Omental fat pad (tissue), 4 donors: ENCODE measurements at places on chromosomes 11 and 22.

GRCh38 chr11:10494636-10495463, 39.8 kb downstream of the AMPD3 start:
- DNase-seq, result no peak

DNA sequence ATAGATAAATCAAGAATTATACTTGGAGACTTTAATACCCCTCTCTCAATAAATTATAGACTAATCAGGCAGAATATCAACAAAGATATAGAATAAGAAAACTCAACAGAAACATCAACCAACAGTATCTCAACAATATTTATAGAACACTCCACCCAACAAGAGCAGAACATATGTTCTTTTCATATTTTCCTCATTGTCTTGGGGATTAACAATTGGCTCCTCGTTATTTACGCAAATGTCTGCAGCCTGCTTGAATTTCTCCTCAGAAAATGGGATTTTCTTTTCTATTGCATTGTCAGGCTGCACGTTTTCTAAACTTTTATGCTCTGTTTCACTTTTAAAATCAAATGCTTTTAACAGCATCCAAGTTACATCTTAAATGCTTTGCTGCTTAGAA, 37.0 kb upstream of the FBLN1 start:
- DNase-seq, result no peak

GRCh38 chr11:31800398-31801265, 10.5 kb downstream of the PAX6 start:
- no peak for DNase-seq

GRCh38 chr11:130909650-130910049, 6.6 kb downstream of the SNX19 start:
- DNase-seq, result no peak

- no peak for DNase-seq
Measured at GRCh38 chr11:129365816-129366215, 9.8 kb upstream of the BARX2 start.

- DNase-seq, result no peak
Measured at GRCh38 chr11:122424636-122425035, 230.9 kb upstream of the UBASH3B start.

- DNase-seq, result no peak
Measured at GRCh38 chr11:79287952-79288351, 152.9 kb downstream of the TENM4 start.

DNA sequence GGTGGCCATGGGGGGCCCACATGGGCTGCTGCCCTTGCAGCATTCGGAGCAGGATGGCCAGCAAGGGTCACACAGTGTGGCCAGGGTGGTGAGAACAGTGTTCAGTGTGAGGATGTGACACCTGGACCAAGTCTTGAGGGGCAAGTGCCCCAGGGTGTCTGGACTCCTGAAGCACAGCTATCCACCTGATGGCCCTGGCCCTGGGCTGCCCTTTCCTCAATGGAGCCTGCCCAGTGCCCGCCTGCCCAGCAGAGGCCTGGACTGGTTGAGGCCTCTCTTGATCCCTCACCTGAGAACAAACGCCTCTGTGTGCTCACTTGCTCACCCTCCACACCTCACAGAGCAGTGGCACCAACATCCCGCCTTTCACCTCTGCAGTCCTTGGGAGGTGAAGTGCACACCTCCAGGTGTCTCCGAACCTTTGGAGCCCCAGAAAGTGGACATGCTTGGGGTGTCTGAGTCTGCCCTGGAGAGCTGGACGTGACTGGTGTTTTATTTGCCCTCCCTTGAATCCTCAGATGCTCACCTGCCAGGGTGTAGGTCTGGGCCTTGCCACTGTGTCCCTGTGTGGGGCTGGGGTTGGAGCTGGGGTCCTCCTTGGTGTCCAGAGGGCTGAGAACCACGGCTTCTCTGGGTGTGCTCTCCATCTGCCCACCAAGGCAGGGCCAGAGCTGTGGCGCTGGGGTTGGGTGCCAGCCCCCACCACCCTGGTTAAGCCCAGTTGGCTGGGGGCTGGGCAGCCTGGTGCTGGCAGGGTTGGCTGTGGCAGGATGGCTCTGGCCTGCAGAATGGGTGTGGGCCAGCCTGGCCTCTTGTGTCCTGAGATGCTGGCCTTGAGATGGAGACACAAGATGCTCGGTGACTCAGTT, 3.8 kb upstream of the MUC2 start:
- no peak for DNase-seq

DNA sequence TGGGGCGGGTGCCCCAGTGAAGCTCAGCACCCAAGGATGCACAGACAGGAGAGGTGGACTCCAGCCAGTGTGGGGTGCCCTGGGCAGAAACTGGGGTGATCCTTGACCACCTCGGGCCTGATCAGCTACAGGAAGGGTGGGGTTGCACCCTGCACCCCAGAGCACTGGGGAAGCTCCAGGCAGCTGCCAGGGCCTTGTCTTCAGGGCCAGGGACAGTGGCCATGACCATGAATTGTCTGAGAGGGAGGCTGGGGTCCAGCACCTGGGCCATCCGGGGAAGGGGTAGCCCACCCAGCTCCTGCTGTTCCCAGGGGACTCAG, 17.6 kb downstream of the IL17REL start:
- no peak for DNase-seq

- DNase-seq, result no peak
Measured at GRCh38 chr22:38266120-38266519, 6.7 kb downstream of the TMEM184B start.

- no peak for DNase-seq
Measured at GRCh38 chr11:61303725-61304124, 8.6 kb upstream of the VWCE start.

DNA sequence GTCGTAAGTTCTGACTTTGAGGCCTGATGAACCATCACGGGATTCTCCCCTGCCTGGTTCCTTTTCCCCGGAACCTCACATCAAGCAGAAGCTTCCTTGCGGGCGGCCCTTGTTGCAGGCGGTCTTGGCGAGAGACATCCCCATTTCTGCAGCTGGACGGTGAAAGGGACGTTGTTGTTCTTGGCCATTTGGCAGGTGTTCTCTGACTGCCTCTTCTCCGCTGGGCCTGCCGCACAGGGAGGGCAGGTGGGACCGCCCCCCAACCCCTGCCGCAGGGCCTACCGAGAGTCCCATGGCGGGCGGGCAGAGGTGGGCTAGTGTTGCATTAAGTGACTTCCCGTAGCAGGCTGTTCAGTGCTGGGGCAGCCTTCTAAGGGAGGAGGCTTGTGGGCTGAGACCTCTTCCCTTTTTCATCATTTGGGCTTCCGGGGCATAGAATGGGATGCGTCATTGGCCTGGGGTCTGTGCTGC, 26.9 kb upstream of the GRAMD4 start:
- DNase-seq, result no peak

GRCh38 chr11:110035357-110035756, 57.8 kb upstream of the ZC3H12C start:
- no peak for DNase-seq
